ENCODE measurements at places on chromosomes 2 and 18. TPM values are rescaled to one million over a fixed set of nuclear protein-coding genes. Genes with fewer than 3 reads are reported as not detected.

The LOXHD1 gene
- total RNA-seq = not detected

DNA sequence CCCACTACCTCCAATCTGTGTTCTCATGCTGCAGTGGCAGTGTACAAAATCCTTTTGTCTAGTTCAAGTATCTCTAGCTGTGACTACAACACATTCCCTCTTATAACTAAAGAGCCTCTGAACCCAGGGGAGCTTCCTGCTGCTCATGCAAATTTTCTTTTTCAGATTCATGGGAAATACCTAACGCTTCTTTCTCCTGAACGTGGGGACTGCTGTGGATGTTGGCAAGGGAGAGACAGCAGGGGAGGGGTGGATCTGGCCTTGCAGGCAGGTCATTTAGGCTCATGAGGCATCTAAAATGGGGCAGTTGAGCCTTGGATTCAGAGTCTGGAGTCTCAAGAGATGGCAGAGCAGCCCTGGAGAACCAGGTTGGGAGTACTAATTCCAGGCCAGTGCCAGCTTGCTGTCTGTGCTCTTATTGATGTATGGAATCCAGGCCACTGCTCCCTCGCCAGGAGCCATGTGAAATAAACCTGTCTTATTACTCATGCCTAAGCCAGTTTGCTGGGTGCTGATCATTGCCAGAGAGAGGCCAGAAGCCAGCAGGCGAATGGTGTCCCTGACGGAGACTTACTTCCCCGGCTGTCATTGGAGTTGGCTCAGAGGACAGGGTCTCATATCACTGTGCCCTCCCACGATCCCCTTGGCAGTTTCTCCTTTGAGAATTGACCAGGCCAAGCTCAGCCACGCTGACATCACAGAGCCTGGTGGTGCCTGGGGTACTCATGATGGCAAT, 29.2 kb upstream of the TNP1 start:
- no peaks in the 10 kb centered on the region for H3K4me1 ChIP-seq
- H3K4me3 ChIP-seq = no peak overlapping the region
- no peaks in the 10 kb centered on the region for H3K27me3 ChIP-seq
- no peaks in the 10 kb centered on the region for H3K36me3 ChIP-seq
- H3K27ac ChIP-seq = no peak overlapping the region
- no peak for DNase-seq

The ALLC gene
- total RNA-seq = not detected

GRCh38 chr18:23257686-23258565, 122.6 kb downstream of the CABLES1 start:
- H3K27me3 ChIP-seq = no peaks in the 10 kb centered on the region
- DNase-seq = no peak
- H3K27ac ChIP-seq = no peak overlapping the region
- no peak overlapping the region for H3K4me3 ChIP-seq
- peaks cover 18% of the 10 kb centered on the region for H3K4me1 ChIP-seq

- H3K4me1 ChIP-seq = no peaks in the 10 kb centered on the region
- no peak for DNase-seq
- H3K4me3 ChIP-seq = no peak overlapping the region
Measured at GRCh38 chr2:48910961-48911360, 155.4 kb upstream of the LHCGR start.

The SDC1 gene
- total RNA-seq = 24.3 TPM

The FANCL gene
- 30.2 TPM for total RNA-seq

DNA sequence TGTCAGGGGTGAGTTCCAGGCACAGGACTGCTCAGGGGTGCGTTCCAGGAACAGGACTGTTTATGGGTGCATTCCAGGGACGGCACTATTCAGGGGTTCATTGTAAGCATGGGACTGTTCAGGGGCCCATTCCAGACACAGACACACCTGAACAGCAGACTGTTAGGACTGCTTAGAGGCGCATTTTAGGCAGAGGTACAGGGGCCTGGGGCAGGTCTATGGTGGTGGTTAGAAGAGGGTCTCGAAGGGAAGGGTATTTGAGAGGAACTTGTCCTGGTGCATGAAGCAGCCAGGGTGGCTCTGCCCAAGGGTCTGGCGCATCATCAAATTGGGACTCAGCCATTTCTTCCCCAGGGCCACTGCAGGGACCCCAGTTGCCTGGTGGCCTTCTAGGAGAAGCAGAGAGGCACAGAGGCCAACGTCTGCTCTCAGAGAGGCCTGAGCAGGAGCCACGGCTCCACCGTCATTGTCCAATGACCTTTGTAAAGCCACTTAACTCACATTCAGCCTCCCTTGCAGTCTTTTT, 14.8 kb upstream of the MLPH start:
- H3K27ac ChIP-seq = no peak overlapping the region
- no peak for DNase-seq
- H3K4me1 ChIP-seq = 0 out of 2 replicates have a peak, but pooled peaks cover 7% of the 10 kb centered on the region

GRCh38 chr18:3075491-3075890, 62.5 kb upstream of the LPIN2 start:
- no peak for DNase-seq
- no peak overlapping the region for H3K4me3 ChIP-seq
- H3K4me1 ChIP-seq = peaks cover 11% of the 10 kb centered on the region
- no peaks in the 10 kb centered on the region for H3K36me3 ChIP-seq
- no peaks in the 10 kb centered on the region for H3K27me3 ChIP-seq

GRCh38 chr2:72915320-72915906, 1.9 kb upstream of the EMX1 start:
- no peaks in the 10 kb centered on the region for H3K36me3 ChIP-seq
- peaks cover 4% of the 10 kb centered on the region for H3K27me3 ChIP-seq
- no peak overlapping the region for H3K27ac ChIP-seq

DNA sequence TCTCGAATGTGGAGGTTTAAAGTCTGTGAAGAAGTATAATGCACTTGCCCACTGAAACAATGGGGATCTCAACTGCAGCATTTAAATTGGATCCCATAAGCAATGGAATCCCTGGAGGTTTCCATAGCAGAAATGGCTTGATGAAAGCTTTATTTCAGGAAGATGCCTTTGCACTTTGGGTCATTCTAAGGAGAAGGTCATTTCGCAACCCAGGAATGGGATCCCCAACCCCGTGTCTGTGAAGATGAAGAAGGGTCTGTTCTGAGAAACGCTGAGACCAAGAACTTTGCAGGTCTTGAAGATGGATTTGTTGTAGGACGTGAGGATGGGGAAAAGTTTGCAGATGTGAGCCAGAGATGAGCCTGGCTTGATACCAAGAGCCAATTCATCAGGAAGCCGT, 1.8 kb upstream of the KCNG3 start:
- no peaks in the 10 kb centered on the region for H3K4me1 ChIP-seq
- DNase-seq = no peak
- no peaks in the 10 kb centered on the region for H3K36me3 ChIP-seq
- H3K27me3 ChIP-seq = no peaks in the 10 kb centered on the region
- H3K27ac ChIP-seq = no peak overlapping the region

- no peak overlapping the region for H3K4me3 ChIP-seq
- no peaks in the 10 kb centered on the region for H3K36me3 ChIP-seq
- H3K4me1 ChIP-seq = no peaks in the 10 kb centered on the region
- DNase-seq = no peak
Measured at GRCh38 chr2:60292242-60292641, 261.2 kb downstream of the BCL11A start.

DNA sequence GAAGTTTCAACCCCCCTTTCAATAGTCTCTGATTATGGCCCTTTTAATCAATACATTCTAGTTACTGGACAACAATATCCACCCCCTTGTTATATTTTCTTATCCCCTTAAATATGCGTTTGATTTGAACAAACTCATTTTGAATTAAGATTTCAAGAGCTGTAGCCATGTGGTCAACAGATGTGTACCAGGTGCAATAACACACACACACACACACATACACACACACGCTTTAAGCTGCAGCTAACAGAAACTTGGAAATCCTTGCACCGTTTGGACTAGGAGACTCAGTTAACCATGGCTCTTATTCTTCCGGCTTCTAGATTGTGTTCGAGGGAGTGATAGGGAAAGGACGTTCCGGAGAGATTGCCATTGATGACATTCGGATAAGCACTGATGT, 82.8 kb downstream of the NRP2 start:
- no peaks in the 10 kb centered on the region for H3K27me3 ChIP-seq
- H3K36me3 ChIP-seq = no peaks in the 10 kb centered on the region
- no peak overlapping the region for H3K27ac ChIP-seq

DNA sequence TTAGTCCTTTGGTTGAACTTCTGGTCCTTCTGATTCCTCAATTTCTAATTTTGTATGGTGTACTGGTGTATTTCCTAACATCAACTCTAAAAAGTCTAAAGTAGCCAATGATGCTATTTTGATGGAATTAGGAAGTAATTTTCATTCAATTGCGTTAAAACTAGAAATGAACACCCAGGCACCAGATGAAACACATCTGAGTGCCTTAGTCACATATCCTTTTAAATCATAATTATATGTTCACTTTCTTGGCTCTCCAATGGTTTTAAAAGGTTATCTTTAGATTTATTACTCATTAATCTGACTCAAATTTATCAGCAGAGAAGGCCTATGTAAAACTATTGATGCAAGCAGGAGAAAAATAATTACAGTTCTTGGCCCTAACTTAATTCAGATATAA, 119.7 kb downstream of the GAREM1 start:
- no peaks in the 10 kb centered on the region for H3K4me1 ChIP-seq
- no peak overlapping the region for H3K27ac ChIP-seq
- H3K36me3 ChIP-seq = no peaks in the 10 kb centered on the region
- no peak for DNase-seq
- no peak overlapping the region for H3K4me3 ChIP-seq

The PPP1R1C gene
- 2.8 TPM for total RNA-seq

The ARHGAP25 gene
- total RNA-seq = 0.48 TPM

DNA sequence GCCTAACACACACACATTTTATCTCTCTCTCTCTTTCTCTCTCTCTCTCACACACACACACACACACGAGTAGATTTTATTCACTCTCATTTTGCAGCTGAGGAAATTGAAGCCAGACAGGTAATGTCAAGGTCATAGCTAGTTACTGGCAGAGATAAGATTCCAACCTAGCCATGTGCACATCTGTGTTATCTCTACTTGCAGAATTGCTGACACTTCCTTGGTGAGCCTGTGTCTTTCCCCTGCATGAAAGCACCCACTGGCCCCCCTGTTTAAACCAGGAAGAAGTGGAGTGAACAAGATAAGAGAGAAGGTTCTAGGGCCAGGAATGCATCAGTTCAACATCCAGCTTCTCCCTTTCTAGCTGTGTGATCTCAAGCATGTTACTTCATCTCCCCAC, 423.7 kb downstream of the TXNL1 start:
- no peaks in the 10 kb centered on the region for H3K27me3 ChIP-seq
- no peaks in the 10 kb centered on the region for H3K4me1 ChIP-seq
- no peaks in the 10 kb centered on the region for H3K36me3 ChIP-seq
- H3K4me3 ChIP-seq = no peak overlapping the region
- no peak overlapping the region for H3K27ac ChIP-seq

DNA sequence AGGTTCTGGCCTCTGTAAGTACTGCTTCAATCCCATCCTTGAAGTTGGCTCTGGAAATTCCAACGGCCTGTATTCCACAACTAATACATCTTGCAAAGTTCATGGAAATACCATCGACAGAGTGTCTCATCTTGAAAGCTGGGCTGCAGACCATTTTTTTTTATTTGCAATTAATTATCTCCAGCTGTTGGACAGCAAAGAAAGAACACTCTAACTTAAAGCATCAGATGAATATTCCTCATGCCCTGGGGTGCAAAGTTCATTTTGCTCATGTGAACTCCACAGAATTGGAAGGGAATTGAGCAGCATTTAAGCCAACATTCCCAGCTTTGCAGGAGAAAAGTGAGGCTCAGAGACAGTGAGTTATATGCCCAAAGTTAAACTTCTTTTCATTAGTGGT, 96.5 kb upstream of the PIEZO2 start:
- no peaks in the 10 kb centered on the region for H3K36me3 ChIP-seq
- H3K27me3 ChIP-seq = no peaks in the 10 kb centered on the region
- H3K4me1 ChIP-seq = no peaks in the 10 kb centered on the region
- no peak overlapping the region for H3K4me3 ChIP-seq

DNA sequence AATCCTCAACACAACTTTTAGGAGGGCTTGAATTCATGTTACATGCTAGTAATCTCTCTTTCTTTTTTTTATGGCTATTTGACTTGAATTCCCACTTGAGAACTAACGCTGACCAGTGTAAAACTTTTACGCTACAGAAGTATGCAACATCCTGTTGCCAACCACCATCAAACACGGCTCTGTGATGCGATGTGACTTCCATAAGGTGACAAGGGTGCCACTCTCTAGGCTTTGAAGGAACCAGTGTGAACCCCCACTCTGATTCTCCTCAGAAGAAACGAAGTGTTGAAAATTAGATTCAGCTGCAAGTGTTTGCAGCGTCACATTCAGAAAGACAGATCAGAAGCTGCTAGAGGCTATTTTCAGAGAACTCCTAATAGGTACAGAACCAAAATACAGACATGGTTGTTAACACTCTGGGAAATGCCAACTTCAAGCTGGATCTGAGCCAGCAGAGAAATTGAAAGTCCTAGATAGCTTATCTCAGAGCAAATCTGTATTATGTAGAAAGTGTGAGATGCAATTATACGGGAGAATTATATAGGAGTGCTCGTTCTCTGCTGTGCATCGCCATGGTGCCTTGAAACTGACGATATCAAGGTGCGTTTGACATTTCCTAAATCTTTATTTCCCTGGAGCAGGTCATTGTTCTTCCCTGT, 271.2 kb downstream of the LPIN1 start:
- no peak for DNase-seq
- H3K36me3 ChIP-seq = no peaks in the 10 kb centered on the region
- no peak overlapping the region for H3K27ac ChIP-seq
- H3K27me3 ChIP-seq = no peaks in the 10 kb centered on the region
- H3K4me3 ChIP-seq = no peak overlapping the region

DNA sequence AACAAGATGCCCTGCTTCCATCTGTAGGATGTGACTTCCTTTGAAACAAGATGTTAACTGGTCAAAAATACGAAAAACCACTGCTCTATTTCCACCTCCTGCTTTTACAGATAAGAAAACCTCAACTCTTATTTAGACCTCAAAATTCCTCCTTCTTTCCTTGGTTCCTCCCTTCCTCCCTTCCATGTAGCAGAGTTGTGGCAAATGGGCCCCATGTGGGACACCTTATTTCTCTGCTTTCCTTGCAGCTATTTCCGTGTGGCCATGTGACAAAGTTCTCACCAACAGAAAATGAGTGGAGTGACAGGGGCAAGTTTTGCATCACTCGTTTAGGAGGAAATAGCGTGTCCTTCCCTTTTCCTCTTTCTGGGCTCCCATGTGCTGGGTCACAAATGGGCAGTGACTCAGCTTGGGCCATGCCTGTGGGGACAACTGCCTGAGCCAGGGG, 69.4 kb upstream of the SMAD2 start:
- no peaks in the 10 kb centered on the region for H3K4me1 ChIP-seq
- no peak overlapping the region for H3K4me3 ChIP-seq
- H3K27ac ChIP-seq = no peak overlapping the region

GRCh38 chr2:112339986-112340385, 64.6 kb downstream of the ZC3H6 start:
- H3K4me1 ChIP-seq = peaks cover 7% of the 10 kb centered on the region
- no peak for DNase-seq
- no peak overlapping the region for H3K27ac ChIP-seq
- no peaks in the 10 kb centered on the region for H3K27me3 ChIP-seq

DNA sequence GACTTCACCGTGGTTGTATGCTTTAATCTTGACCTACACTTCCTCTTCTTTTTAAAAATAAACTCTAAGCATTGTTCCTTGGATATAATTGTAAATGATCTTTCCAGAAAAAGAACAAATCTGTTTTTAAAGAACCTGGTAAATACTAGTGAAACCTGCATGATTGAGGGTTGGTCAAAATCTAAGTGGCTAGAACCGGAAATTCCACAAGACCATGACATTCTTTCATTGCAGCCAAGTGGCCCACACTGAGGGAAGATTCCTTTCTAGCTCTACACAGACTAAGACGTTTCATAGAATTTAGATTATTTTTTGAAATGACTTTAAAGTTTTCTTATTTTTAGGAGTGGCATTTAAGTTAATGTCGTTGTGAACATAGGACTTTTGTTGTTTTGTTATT, 356.7 kb downstream of the NYAP2 start:
- no peaks in the 10 kb centered on the region for H3K36me3 ChIP-seq
- H3K27ac ChIP-seq = no peak overlapping the region
- H3K4me3 ChIP-seq = no peak overlapping the region
- no peak for DNase-seq

Measured in Caco-2 (cell line).